Pulmonary artery endothelial cell (primary cell): ENCODE measurements at places on chromosomes 2 and 18. TPM values are rescaled to one million over a fixed set of nuclear protein-coding genes. Genes with fewer than 3 reads are reported as not detected.

The SLC23A3 gene
- 0.59 and 2.2 TPM in 2 replicates for total RNA-seq

The HOXD3 gene
- total RNA-seq = not detected in 2 replicates

GRCh38 chr18:32346671-32347070 is 124.0 kb downstream of the GAREM1 start:
- no peak for DNase-seq

GRCh38 chr2:69933254-69933828 is 18.4 kb downstream of the MXD1 start:
- DNase-seq = no peak

The NEURL3 gene
- total RNA-seq = not detected in 2 replicates

GRCh38 chr2:230203110-230203676 is 16.6 kb downstream of the SP110 start:
- no peak for DNase-seq

GRCh38 chr2:239093952-239094351 is 246.1 kb downstream of the TWIST2 start:
- DNase-seq = no peak

The FHOD3 gene
- 0.07 TPM in 2 replicates for total RNA-seq

DNA sequence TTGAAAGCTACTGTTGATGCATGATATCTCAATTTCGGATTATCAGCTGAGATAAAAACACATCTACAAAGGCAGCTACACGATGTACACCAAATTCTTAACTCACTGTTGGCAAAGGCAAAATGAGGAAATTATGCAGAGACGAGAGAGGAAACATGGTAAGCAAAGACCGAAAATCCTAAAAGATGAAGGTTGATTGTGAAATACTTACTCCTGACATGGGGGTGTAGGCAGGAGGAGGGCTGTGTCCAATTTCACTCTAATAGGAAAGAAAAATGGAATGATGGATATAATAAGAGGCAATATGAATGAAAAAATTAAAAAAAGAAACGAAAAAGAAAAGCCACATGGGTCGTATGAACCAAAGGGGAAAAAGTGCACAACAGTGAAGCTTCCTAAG is 831.3 kb downstream of the CPS1 start:
- no peak for DNase-seq

DNA sequence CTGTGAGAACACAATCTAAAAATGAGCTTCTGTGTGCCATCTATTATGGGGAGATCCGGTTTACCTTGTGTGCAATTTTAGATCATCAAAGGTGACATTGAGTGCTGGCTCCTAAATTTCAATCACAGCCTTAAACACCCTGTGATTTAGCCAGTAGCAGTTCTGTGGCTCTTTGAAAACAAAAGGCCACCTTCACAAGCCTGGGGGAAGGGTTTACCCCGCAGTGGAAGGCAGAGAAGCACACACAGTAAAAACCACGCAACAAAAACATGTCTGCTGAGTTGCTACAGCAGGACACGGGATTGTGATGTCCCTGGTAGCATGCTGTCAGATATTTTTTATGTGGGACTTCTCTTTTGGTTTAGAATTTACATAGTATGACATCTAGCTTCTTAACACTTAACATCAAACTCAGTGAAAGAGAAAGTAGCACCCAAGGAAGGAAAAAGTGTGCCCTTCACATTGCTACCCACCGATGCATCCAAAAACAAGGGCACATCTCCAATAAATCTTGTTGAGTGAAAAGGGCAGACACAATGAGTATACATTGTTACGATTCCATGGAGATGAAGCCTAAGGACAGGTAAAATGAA is 56.1 kb upstream of the RNF152 start:
- DNase-seq = no peak

GRCh38 chr2:45311559-45311958 is 299.5 kb downstream of the SRBD1 start:
- no peak for DNase-seq
